ENCODE measurements at places on chromosomes 1 and 21.

- DNase-seq, result no peak
These were observed 13.3 kb downstream of the ETV3L start for GRCh38 chr1:157086299-157086698.

GRCh38 chr1:189084811-189085210 lies 1392.9 kb downstream of the BRINP3 start:
- no peak for DNase-seq

- peak; percentile 37 for DNase-seq
These were observed 18.0 kb downstream of the KIAA0319L start for GRCh38 chr1:35539073-35539823.

GRCh38 chr1:231354330-231355020 lies 16.4 kb downstream of the SPRTN start:
- no peak for DNase-seq

GRCh38 chr1:232528472-232529089 lies 101.4 kb downstream of the SIPA1L2 start:
- DNase-seq, result no peak

DNA sequence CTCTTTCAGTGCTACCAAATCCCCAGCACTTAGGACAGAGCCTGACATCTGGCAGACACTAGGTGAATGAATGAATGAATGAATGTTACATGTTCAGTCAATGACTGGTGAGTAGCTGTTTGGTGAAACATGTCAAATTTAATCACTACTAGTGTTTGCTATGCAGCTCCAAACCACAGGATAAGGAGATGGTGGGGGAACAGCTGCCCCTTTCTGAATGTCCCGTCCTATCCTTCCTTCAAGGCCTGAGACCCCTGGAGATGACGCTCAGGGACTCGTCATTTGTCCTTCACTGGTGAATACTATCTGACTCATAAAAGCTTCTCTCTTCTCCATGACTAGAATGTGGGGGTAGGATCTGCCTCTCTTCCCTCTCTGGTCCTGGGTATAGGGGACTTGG lies 175.4 kb downstream of the HIVEP3 start:
- no peak for DNase-seq

DNA sequence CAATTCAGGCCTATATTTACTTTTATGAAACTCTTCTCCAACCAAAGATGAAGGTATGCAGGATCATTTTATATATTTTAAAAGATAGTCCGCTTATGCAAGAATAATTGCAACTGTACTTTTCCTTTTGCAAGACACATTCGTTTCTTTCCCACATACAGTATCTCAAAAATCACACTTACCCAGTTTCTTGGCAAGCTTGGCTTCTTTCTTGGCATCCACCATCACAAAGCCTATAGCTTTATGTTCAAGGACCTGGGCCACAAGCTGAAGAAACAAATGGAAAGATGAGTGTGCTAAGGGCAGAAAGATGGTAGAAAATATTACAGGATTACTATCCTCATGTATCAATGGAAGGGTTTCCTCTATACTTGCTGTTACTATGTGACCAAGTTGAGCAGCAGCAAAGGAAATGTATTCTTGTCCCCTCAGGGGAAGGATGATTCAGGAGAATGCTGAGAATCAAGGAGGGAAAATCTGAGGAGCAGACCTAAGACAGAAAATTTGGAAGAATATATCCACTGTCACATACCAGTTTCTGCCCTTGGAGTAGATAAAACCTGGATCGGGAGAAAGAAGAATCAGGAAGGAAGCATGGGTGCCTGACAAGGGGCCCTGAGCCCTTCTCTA lies 23.8 kb downstream of the CASQ2 start:
- DNase-seq, result no peak

DNA sequence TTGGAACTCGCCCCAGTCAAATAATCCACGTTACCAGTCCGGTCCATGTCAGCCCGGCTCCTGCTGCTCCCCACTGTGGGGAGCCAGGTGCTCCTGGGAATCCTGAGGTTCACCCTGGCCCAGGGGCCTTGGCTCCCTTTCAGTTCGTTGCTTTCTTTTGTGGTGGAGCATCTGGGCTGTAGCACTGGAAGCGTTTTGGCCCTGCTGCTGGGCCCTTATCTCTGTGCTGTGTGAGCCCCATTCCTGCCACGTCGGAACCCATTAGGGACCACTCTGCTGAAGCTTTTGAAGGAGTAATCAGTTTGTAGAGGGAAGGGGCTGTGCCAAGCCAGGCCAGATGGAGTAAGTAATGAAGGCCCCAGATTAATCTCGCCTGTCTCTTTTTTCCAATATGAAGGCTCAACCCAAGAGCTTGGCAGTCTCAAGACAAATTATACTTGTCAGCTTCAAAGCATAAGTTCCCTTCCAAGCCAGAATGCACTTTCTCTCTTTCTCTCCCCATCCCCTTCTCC lies 82.3 kb downstream of the PGM1 start:
- DNase-seq, result no peak

DNA sequence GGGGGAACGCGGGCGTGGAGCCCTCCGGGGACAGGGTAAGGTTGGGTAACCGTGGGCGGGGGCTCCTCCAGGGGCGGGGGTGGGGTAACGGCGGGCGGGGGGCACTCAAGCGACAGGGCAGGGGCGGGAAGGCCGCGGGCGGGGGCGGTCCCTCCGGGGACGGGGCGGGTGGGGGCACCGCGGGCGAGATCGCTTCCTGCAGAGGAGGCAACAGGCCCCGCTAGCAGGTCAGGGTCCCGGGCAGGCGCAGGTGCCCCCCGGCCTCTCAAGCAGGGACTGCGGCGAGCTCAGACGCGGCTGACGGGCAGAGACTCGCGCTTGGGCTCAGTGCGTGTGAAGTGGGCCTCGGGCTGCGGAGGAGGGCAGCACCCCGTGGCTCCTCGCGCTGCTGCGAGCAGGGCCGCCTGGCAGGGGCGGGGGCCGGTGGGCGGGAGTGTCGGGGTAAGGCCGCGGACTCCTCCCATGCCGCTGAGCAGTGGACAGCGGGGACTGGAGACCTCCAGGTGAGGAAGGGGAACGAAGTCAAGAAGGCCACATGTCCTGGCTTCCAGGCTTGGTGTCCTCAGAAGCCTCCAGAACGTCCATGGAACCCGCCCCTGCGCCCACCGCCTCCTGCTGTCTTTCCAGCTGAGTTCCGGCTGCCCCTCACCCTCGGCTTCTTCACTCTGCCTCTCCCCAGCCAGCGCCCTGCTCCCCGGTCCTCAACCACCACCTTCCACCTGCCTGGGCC lies 627 bp upstream of the GNB1 start:
- DNase-seq, result no peak

GRCh38 chr1:88998716-88999115 lies 6.3 kb upstream of the KYAT3 start:
- DNase-seq, result no peak

DNA sequence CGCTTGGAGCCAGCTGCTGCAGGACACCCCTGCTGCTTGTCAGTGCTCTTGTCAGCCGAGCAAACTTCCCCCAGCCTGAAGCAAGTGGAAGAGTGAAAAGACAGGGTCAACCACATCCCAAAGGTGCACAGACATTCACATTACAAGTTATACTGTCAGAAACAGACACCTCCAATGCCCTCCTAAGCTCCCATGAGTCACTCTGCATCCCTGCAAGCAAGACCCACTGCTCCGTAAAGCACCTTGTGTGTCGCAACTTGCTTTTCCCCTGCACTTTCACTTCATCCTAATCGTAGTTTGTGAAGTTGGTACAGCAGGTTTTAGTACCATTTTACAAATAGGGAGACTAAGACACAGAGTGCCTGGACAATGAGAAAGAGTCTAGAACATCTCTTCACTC lies 51.1 kb downstream of the KCNH1 start:
- no peak for DNase-seq

All from activated T-cell treated with anti-CD3 and anti-CD28 coated beads, Interleukin-2, amount 50 U/mL, for 24 hours (primary cell).